Fibroblast of gingiva (primary cell): ENCODE measurements at places on chromosomes 6 and 20.

DNA sequence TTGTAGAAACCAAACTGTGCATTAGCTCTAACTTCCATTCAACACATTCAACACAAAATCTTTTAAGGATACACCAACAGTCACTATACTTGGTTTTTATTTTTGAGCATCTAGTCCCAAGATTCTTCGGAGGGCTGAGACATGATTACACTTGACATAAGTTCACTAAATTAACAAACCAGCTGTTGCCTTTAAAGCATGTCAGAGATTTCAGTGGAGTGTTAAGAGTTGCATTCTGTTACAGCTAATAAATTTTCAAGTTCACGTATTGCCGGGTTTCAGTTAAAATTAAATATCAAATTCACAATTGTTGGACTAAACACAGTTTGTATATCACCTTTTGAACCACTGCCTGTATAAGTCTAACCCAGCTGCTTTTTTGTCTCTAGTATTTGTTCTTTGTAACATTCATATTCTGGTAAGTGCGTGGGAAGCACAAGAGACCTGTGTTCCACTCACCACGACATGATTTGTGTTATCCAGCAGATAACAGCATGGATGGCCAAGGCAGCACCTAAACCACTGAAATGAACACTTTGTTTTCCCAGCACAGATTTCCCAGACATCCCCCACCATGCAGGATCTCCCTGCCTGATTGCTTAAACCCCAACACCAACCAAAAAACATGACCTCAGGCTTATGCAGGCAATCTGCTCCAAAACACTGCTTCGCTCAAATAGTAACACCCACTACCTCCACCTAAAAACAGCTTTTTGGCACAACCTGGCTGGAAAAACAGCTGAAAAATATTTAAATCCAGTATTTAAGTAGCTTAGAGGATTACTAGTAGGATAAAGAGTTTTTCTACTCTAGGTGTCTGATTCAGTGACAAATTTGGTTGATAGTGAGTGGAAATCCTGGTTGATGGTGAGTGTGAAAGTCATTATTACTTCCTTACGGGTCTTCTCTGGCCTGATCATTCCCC, 286.5 kb upstream of the NT5E start:
- no peak for DNase-seq

- DNase-seq = no peak
These were observed 313.4 kb upstream of the PLCB4 start for GRCh38 chr20:8755340-8756118.

GRCh38 chr20:46363874-46364669, 42.3 kb downstream of the ELMO2 start:
- DNase-seq = peak; percentile 82

DNA sequence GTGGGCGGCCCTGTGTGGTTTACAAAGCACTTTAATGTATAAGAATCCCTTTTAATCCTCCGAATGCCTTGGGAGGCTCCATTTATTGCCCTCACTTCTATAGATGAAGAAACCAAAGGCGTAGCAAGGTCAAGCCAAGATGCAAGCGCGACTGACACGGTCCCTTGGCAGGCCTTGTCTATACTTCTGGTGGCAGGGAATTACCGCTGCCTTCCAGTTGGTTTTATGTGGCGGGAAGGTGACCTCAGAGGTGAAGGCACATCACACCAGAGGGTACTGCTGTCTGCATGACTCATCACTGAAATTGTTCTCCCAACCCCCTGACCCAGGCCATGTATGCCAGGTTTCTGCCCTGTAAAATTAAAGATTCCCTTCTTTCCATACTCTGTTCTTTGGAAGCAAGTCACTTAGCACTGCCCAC, 36.1 kb upstream of the NAA20 start:
- peak; percentile 29 for DNase-seq
